Endothelial cell (in vitro differentiated cells): ENCODE measurements at places on chromosomes 3 and 15.

- no peak for DNase-seq
These were observed 47.5 kb downstream of the ZNF609 start for GRCh38 chr15:64507845-64508244.

DNA sequence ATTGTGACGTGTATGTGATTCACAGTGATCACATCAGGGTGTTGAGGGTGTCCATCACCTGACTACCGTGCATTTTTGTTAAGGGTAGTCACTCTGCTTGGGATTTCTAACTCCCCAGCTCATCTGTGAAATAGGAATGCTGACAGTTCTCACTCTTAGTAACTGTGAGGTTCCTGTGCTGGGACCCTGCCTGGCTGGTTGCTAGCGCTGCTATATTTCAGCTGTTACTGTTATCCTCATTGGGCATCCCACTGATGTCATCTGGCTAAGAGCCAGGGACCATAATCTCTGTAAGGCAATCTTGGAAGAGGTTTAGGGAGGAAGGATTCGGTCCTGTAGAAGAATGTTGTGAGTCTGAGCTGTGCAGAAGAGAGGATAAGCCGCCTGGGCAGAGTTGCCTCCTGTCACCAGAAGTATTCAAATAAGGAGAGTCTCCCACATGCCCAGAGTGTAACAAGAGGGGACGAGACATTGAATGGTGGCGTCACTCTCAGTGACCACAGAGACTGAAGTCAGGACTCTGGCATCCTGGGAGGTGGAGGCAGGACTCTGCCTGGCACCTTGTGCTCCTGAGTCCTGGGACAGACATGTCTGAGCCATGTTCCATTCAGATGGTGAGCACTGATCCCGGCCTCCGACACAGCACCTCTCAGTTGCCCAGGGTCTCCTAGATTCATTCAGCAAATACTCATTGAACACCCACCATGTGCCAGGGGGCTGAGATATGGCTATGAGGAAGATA lies 52.2 kb downstream of the FBLN2 start:
- DNase-seq, result no peak

GRCh38 chr3:183826448-183827250 lies 1.3 kb upstream of the MAP6D1 start:
- no peak for DNase-seq

DNA sequence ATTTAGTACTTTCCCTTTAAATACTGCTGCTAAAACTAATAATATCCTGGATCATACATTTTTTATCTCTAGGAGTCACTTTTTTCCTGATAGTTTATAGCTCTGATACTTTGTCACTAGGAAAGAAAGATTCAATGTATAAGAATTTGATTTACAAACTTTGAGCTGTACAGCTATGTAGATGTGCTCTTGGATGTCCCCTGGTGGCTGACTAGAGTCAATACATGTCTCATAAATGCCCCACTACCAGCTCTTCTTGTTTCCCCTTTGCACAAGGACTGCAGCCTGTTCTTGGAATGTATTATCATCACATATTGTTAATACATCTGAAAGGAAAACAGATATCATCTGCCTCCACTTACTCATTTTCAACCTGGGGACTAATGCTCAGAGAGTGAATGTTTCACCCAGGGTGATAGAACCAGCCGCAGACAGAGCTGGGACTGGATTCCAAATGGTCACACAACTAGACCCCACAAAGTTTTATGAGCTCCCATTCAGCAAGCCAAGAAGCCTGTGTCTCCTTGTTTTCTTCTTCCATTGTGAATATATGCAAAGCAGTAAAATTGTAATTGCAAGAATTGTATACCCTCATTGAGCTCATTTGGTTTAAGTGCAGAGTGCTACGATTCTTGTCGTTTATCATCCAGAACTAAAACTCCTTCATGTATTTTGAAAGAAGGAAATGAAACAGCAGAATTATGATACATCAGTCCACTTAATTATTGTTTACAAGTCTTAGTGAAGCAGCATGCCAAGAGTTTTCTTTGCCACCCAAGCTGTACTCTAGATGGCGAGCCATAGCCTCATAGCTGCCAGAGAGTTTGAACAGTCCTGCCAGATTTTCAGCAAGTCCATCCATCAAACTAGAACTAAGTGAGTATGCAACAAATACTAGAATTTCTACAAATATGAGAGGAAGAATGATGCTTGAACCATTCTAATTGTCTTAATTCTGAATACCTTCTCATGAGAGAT lies 261.6 kb upstream of the LMCD1 start:
- DNase-seq, result peak; percentile 61

DNA sequence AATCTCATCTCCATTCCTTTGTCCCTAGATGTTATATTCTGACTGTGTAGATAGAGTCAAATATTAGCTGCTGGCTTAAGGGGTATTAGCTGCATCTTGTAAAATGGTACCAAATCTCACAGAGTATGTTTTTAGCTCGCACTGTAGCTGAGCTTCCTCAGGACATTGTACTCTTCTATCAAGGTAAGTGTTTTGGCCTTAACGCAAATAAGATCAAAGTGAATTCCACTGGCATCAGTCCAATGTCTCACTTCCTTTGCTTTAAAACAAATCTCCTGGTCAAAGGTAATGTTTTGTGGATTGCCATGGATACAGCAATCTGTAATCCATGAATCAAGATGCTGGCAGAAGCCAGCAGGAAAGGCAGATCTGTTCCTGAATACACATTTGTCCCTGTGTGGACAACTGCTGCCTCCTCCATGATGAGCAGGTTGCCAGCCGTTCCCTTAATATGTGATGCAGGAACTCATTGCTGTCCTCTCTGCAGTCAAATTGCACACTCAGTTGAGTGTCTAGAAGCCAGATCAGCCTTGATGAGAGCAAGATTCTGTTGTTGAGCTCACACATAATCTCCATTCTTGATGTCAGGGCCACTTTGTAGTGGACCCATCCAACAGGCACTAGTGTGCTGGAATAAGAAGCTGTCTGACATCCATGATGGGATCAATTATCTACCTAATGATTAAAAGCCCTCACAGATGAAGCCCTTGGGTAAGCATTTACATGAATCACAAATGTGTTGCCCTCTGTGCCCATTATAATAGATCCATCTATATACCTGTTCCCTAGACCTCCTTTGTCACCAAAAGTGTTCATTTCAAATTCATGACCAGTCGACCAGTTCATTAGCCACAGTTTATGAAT lies 96.6 kb upstream of the AGTR1 start:
- no peak for DNase-seq

DNA sequence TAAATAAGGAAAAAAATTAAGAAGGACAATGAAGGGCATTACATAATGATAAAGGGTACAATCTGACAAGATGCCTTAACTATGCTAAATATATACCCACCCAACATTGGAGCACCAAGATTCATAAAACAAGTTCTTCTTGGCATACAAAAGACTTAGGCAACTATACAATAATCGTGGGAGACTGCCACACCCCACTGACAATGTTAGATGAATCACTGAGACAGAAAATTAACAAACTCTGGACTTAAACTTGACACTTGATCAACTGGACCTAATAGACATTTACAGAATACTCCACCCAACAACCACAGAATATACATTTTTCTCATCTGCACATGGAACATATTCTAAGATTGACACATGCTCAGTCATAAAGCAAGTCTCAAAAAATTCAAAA lies 53.2 kb upstream of the IGSF11 start:
- no peak for DNase-seq

DNA sequence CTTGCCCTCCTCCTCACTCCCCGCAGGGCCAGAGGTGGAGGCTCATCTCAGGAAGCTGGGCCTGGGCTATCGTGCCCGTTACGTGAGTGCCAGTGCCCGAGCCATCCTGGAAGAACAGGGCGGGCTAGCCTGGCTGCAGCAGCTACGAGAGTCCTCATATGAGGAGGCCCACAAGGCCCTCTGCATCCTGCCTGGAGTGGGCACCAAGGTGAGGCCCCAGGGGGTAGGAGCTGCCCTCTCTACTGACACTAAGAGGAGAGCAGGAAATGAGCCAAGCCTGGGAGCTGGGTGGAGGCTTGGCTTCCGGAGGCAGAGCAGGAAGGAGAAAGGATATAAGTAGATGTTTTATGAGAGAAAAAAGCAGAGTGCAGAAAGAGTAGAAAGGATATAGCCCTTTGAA lies 4.9 kb downstream of the OGG1 start:
- no peak for DNase-seq

GRCh38 chr15:52021128-52021671 lies 2.2 kb downstream of the MAPK6 start:
- DNase-seq, result no peak

GRCh38 chr15:40398413-40398873 lies 7.2 kb upstream of the IVD start:
- DNase-seq, result no peak
